ENCODE measurements at places on chromosomes 1 and 21.

DNA sequence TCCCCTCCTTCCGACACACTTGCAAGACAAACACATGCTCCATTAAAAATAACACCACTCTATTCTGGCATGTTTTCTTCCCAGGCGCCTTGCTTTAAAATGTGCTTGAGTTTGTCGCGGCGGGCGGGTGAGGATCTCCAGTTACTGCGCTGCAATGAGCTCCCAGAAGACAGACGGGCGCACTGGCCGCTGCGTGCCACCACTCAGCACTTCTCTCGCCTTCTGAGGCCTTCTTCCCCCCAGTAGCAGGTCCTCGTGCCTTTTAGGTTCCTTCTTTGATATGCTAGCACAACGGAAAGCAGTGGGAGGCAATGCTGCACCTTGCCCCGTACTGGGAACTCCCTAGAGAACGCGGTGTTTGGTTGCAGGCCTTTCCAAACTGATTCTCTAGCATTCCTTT lies 279.5 kb upstream of the NR5A2 start:
- no peak for DNase-seq

GRCh38 chr1:169724168-169724567 lies 9.7 kb downstream of the SELE start:
- DNase-seq, result no peak

DNA sequence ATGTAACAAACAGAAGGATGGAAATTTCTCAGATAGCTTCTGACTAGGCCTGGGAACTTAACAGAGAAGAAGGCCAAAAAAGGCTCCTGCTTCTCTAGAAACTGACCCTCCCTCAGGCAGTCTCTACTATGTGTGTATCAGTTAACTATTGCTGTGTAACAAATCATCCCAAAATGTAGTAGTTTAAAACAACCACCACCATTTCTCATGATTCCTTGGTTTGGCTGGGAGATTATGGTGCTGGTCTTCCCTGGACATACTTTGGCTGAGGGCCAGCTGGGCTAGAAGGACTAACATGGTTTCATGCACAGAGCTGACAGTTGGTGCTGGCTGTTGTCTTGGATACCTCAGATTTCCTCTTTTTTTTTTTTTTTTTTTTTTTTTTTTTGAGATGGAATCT lies 26.2 kb upstream of the CNN3 start:
- no peak for DNase-seq

- DNase-seq, result no peak
Measured at GRCh38 chr21:39051588-39051949, 131.7 kb downstream of the PSMG1 start.

- no peak for DNase-seq
Measured at GRCh38 chr1:169860187-169860586, 33.5 kb downstream of the SCYL3 start.

DNA sequence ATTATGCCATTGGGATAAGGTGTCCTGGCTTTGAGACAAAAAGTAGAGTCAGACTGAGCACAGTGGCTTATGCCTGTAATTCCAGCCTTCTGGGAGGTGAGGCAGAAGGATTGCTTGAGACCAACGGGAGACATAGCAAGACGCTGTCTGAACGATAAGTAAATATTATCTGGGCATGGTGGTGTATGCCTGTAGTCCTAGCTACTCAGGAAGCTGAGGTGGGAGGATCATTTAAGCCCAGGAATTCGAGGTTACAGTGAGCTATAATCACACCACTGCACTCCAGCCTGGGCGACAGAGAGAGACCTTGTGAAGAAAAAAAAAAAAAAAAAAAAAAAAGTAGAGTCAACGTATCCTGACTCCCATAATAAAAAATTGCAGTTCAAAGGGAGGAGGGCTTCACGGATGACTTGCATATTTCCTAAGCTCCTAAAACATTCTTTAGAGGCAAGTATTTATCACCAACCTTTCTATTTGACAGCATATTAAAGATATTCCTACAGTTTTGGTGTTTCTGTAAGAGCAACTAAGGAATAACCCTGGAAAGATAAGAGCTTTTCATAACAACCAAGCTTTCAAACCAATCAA lies 141.2 kb downstream of the SLC44A5 start:
- no peak for DNase-seq

- peak; percentile 12 for DNase-seq
Measured at GRCh38 chr1:230743899-230744298, 3.3 kb upstream of the CAPN9 start.

DNA sequence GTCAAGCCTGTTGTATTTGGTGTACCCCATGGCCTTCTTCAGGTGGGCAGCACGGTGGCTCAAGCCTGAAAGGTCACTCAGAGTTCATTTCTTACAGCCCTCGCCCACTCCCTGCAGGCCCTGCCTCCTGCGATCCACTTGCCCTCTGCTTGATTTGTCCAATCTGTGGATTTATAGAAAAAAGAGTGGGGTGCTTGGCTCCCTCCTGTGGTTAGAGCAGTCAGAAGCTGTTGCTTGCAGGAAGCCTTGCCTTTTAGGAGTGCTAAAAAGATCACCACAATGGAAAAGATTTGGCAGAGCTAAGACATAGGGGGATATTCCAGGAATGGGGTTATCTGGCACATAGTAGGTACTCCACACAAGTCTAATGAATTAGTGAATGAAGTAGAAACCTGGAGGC lies 108.0 kb upstream of the TRABD2B start:
- no peak for DNase-seq

DNA sequence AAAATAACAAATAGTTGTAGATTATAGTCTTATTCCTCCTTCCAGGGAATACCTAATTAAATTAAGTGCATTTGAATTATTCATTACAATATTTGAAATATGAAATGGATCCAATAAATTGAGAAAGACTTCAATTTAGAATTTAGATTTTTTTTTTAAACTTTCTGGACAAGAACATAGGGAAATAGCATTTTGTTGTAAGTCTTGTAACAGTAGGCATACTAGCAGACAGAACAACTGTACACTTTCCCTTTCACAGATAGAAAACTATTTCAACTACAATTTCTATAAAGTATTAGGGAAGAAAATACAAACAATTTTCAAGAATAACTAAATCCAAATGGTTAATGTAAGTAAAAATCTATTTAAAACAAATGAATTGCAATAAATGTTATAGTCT lies 577.5 kb downstream of the USP25 start:
- DNase-seq, result no peak

- no peak for DNase-seq
Measured at GRCh38 chr1:77542813-77543420, 139.5 kb downstream of the ZZZ3 start.

DNA sequence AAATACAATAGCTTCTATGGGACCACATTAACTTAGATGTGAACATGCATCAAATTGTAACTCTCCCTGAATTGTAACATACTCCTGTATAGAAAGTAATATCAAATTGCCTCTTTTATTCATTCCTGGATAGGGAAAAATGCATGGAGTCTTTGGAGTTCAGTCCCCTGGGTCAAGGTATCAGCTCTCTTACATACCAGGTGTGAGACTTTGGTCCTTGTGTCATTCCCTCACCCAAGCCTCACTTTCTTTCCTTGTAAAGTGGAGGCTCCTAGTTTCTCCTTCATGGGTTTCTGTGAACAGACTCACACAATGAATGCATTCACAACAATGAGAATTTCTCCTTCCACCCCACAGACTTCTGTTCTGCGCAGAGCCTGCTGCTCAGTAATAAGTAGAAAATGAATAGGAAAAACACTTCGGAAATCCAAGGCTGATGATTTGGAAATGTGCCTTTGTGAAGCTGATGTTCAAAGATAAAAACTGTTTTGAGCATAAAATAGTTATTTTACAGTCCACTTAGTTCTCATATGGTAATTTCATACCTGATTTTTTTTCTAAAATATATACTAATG lies 185.3 kb downstream of the AK5 start:
- DNase-seq, result no peak

DNA sequence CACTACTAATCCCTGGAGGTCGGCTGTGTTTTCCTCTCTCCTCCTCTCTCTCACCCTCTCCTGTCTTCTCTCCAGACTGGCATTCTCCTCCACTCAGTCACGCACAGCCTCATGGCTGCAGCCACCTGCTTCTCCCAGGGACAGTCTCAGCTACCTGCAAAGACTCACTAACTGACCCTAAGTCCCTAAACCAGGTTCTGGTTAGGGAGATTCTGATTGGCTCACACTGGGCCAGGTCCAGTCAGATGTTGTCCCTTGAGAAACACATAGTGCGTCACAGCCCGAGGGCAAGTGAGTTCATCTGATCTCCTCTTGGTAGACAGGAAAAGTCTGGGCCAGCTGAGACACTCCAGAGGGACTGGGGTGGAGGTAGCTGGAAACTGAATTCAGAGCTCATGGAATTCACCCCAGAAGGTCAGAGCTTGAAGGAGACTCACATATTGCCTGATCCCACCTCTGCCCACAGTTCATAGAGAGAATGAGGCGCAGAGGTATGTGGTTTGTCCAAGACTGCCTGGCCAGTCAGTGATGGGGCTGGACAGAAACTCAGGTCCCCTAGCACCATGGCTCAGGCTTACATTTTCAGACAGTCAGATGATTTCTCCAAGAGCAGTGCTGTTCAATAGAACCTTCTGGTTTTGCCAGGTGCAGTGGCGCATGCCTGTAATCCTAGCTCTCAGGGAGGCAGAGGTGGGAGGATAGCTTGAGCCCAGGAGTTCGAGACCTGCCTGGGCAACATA lies 40.4 kb upstream of the RPL11 start:
- DNase-seq, result no peak

- no peak for DNase-seq
Measured at GRCh38 chr1:75130865-75131564, 3.2 kb upstream of the LHX8 start.

GRCh38 chr1:150562446-150563339 lies 13.5 kb downstream of the ADAMTSL4 start:
- no peak for DNase-seq

GRCh38 chr1:43653339-43653738 lies 3.4 kb downstream of the KDM4A start:
- DNase-seq, result no peak

DNA sequence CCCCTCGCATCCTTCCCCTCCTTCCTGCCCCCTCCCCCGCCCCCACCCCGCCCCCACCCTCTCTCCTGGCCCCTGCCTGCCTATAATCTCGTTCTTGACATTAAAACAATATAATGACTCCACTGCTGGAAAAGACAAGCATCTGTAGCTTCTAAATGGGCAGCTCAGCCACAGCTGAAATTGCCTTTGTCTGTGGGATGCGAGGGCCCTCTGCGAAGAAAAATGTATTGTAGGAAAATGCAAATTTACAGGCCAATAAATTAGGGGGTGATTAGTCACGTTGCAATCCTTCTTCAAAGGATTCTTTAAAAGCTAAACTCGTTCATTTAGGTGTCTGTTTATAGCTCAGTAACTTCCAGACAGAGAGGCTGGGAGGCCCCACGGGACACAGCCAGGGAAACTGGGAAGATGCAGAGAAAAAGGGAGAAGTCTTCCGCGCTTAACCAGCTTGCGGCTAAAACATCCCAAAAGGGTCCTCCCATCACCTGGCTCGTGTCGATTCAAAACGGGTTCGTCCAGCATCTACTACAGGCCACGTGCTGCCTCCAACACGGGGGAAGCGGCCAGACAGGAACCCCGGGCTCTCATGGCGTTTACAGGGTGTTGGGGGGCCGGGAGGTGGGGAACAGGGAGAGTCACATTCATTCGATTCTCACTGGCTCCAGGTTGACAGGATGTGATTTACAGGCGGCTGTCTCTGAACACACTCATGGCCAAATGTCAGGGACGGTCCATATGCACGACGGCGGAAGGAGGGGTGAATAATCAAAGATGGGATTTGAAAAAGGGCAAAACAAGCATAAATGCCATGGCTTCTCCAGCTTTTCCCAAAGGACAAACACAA lies 100.5 kb upstream of the ZBTB40 start:
- DNase-seq, result no peak

DNA sequence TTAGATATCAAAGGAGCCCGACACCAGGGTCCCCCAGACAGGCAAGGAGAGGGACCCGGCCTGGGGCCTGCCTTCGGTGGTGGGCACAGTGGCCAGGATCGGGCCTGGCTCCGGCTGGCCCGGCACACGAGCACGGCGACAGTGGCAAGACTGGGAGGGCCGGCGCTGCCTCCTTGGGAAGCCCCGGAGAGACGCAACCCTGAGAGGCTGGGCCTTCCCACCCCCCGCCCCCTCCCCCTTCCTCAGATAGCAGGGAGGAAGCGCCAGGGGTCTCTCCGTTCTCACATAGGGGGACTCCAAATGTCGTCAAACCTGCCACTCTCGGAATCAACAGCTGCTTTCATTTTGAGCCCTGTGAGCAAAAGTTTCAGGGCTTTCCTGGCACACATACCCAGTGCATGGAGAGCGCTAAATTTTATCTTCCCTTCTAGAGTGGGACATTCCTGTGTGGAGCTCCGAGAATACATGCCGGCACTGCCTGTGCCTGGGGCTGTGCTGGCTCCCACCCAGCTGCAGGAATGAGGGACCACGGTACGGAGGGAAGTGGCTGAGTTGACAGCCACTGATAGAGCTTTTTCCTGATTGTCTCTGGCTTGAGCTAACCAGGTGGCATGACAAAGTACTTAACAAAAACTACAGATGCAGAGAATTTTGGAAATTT lies 62.4 kb downstream of the CD247 start:
- no peak for DNase-seq

DNA sequence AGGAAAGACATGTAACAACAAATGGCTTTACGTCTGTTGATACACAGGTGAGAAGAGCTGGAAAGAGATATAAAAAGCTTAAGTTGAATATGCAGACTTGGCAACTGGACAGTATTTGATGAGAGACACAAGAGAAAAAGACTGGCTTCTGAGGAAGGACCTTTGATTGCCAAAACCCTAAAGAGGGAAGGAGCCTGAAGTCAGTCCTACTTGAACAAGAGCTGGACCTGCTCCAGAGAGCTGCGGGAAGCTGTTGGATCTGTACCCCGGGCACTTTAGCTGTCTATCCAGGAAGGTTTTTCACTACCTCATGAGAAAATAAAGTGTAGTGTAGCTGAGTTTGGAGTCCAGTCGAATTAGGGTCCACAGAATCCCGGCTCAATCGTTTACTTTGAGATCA lies 25.3 kb upstream of the LRRC8B start:
- peak; percentile 23 for DNase-seq

GRCh38 chr1:166184012-166184411 lies 17.2 kb upstream of the FAM78B start:
- no peak for DNase-seq

DNA sequence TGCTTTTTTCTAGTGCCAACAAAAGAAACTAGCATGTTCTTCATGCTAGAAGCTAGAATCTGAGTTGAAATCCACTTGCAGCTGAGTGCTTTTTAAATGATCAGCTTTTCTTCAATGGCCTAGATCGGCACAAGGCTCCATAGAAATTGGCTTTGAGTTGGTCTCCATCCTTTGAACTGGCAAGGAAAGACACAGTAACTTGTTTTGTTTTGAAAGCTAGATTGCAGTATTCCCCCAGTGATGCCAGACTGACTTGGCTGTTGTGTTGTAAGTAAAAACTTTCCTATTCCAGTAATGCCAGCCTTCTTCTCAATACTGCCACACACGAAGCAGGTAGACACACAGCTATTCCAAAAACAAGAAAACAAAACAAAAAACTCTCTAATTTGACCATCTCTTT lies 139.1 kb downstream of the FMN2 start:
- DNase-seq, result no peak

All from NCI-H1092 (cell line).